Endothelial cell of umbilical vein (primary cell): ENCODE measurements at places on chromosomes 6 and 20.

- no peak for DNase-seq
Observed at GRCh38 chr6:84269947-84270733, 42.7 kb upstream of the CEP162 start.

DNA sequence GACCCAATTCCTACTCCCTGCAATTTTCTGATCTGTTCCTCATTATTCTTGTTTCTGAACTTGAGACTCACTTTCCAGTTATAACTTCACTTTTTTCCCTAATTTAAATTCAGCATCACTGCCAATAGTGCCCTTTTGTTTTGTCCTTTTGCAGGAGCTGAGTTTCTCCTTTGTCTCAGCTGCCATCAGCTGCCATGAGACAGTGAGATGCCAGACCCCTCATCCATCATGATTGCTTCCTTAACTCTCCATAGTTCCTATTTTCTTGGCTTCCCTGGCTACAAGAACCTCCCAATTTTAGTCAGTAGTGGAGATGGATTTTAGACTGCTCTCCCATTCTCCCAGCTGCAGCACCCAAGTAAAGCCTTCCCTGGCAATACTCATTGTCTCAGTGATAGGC lies 518.1 kb downstream of the HDGFL1 start:
- no peak for DNase-seq

DNA sequence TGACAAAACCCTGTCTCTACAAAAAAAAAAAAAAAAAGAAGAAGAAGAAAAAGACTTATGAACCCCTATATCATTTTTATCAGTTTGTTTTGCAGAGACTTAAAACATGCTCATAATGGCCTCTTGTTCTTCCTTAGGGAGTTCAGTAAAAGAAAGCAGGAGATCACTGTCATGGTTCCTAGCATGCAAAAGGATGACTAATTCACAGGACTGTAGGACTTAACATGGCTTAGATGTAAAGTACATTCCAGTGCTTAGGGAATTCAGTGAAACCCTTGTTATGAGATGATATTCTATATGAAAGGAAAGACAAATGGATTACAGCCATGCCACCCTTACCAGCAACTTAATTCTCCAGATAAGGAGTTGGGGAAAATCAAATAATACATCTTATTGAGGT lies 29.5 kb downstream of the EEF1A1 start:
- DNase-seq = no peak

GRCh38 chr6:39466631-39467030 lies 144.1 kb upstream of the KCNK16 start:
- no peak for DNase-seq

DNA sequence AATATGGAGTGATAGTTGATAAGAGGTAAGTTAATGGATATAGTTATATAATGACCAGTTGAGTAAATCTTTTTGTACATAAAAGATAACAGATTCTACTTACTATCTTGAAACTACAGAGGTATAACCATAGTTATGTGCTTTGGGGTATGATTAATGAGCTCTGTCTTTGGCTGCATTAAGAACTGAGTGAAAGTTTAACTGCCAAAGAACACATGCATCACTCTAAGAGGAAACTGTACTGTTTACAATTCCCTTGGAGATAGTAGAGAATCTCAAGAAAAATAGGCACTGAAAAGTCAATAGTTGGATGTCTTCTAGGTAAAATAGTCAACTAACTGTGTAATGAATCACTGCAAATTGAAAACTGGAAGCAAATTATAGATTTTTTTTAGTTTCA lies 1129.5 kb downstream of the EPHA7 start:
- no peak for DNase-seq

- DNase-seq = no peak
Observed at GRCh38 chr20:761418-762381, 6.6 kb downstream of the SLC52A3 start.

DNA sequence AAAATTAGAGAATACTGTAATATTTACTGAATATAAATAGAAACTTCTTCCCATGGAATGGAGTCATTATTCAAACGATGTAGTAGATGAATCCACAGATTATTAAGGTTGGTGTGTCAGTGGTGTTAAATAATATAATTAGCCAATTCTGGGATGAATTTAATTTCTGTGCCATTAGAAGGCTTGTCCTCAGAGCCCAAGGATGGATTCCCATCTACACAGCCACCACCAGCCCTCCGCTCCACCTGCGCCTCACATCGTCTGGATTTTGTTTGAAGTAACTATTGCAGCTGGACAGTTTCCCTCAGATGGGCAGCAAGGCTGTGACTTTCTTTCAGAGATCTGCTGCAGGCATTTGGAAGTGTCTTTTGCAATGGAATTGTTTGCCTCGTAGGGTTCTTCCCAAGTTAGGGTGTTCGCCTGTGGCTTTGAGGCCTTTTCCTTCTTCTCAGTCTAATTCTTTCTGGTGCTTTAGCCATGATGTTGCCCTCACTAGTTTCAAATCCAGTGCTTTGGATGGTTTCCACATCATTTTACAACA lies 104.7 kb downstream of the AIG1 start:
- no peak for DNase-seq

- DNase-seq = no peak
Observed at GRCh38 chr6:14373648-14374437, 256.3 kb downstream of the CD83 start.

GRCh38 chr6:153956808-153957207 lies 82.2 kb upstream of the OPRM1 start:
- no peak for DNase-seq

DNA sequence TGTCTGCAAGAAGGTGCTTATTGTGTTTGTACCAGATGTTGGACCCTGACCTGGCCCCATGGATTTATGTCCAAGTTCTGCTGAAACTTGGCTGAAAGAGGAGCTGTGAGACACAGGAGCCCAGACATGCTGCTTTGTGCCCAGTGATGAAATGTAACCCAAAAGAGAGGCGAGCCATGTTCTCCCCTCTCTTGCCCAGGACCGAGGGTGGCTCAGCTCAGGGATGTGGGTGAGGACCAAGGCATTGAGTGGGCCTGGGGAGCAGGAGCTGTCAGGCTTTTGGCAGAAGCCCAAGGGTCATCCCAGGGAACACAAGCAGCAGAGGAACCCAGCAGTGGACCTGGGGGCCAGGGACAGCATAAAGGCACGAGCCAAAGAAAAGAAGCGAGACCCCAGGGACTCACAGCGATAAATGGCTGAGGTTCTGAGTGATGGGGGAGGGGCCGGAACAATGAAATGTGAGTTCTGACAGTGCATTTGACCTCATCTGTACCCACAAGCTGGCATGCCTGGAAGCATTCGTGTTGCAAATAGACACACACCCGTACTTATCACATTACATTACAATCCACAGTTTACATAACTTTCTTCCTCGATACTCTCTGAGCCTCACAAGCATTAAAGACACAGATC lies 363.4 kb upstream of the JARID2 start:
- DNase-seq = no peak

DNA sequence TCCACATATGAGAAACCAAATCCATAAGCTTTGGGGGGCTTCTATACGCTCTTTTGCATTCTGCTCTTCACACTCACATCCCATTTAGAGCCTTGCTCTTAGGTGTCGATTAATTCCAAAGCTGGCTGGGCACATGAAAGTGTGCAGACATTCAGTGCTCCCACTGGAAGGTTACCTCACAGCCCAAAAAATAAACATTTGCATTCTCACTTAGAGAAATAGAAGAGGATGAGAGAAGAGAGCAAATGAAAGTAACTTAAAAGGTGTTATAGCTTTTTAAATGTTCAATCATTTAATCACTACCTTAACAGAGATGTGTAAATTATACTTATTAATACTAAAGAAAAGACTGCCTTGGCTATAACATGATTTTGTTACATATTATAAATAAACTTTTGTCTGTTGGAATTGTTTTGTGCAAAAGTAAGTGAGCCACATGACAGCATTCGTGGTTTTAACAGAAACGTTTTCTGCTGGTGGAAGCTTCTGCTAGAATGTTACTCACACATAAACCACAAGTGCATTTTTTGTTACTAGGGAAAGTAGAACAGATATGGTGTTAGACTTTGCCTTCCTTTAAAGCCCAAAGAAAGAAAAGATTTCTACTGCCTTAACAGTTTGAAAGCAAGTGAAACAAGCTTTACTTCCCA lies 116.7 kb downstream of the SIM1 start:
- no peak for DNase-seq

- DNase-seq = no peak
Observed at GRCh38 chr6:156806155-156806554, 29.0 kb downstream of the ARID1B start.

GRCh38 chr20:40612247-40612646 lies 76.8 kb downstream of the MAFB start:
- DNase-seq = no peak

GRCh38 chr6:53066077-53066417 lies 843 bp downstream of the FBXO9 start:
- DNase-seq = peak; percentile 61

DNA sequence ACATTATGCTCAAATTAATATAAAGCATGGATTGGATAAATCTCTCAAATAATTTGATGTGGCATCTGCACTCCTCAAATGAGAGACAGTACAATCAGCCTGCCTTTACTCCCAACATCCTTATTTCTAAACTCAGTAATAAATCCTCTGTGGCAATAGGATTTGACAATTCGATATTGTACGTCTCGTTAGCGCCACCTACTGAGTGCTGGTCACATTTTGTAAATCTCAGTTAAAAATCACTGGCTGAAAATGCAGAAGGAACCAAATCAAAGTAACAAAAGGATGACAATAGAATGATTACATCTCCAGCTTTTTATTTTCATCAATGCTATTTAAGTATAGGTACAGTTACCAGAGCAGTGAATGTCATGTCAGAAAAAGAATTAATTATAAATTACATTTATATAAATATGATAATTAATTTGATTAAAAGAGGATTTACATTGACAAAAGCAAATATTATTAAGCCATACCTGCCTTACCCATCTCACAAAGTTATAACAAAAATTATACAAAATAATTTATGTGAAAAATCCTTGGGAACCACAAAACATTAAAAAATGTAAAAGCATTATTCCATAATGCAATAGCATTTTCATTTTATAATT lies 20.2 kb upstream of the GJE1 start:
- DNase-seq = peak; percentile 76
